ENCODE measurements at places on chromosomes 6 and 20.

DNA sequence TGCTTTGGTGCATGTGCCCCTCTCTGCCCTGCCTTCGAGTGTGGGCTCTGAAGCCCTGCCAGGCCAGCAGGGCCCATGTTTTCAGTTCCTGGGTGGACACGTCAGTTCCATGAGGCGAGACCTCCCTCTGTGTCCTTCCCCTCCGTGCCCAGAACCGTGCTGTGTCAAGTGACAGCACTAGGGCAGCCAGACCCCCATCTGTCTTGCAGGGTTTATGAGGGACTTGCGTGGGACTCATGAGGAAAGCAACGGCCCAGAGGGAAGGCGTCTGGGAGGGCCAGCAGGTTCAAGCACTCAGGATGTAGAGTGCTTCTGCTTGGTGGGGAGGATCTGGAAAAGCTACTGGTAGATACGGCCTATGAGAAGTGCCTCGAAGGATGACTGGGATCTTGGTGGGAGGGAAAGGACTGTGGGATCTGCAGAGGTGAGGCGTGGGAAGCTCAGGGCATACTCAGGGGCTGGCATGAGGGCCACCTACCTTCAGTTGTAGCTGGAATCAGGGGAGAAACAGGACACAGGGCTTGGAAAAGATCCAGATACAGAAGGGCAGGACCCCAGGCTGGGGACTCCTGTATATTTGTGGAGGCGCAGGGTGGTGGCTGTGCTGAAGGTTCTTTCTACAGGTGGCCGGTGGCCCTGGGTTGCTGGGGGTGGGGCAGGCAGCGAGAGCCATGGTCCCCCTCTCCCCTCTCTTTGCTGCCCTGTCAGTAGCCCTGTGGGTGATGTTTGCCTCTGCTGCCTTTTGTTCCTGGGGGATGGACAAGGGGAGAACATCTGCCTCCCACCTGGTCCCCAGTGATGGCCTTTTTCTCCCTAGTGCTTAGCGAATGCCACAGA, 5.5 kb downstream of the NPEPL1 start:
- no peak for DNase-seq

DNA sequence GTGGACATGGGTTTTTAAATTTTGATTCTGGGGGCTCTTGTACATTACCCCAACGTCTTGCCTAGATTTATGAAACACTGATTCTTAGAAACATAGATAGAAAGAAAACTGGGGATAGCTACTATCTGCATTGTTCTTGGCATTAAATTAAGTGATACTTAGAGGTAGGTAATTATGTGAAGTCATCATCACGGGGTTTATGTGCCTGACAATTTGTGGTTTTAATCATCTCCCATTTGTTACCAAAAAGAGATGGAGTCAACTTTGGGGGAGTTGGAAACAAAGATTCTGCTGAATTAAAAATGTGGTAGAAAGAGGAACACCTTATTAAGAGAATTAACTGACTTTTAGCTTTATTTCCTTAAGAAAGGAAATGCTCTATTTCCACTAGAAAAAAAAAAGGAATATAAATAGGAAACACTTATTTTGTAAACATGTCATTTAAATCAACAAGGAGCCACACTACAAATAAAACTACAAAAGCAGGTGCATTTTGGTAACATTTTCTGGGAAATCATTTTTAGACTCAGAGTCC, 5.6 kb downstream of the TNFAIP3 start:
- DNase-seq: no peak

GRCh38 chr20:51062065-51062464, 39.2 kb upstream of the KCNG1 start:
- no peak for DNase-seq

- no peak for DNase-seq
These were observed 108.5 kb upstream of the STMND1 start for GRCh38 chr6:16993396-16993795.

DNA sequence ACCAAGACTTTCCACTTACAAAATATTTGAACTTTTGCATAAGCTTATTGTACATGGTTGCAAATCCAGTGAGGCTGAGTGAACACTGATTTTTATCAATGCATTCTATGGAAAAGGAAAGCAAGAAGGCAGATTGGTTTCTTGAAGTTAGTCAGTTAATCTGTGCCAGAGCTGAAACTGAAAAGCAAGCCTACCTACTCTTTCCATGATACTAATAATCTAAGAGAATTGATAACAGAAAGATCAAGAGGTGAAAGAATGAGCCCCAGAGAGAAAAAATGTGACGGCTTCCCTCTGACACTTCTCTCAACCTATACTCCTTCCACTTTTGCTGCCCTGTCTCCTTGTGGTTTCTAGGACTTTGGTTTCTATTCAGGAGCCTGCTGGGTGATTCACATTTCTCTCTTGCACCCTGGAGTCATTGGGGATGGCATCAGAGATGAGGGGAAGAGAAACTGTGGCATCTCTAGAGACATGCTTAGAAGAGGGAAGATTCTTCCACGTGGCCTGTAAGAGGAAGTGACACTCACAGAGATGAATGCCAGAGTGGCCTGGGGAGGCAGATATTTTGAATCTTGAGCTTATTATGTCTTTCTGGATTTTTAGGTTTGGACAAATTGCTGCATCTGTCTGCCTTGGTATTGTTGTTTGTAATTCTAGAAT, 158.6 kb upstream of the RIMS1 start:
- peak; percentile 11 for DNase-seq

GRCh38 chr6:42877695-42878094, 1.7 kb upstream of the RPL7L1 start:
- DNase-seq: no peak

DNA sequence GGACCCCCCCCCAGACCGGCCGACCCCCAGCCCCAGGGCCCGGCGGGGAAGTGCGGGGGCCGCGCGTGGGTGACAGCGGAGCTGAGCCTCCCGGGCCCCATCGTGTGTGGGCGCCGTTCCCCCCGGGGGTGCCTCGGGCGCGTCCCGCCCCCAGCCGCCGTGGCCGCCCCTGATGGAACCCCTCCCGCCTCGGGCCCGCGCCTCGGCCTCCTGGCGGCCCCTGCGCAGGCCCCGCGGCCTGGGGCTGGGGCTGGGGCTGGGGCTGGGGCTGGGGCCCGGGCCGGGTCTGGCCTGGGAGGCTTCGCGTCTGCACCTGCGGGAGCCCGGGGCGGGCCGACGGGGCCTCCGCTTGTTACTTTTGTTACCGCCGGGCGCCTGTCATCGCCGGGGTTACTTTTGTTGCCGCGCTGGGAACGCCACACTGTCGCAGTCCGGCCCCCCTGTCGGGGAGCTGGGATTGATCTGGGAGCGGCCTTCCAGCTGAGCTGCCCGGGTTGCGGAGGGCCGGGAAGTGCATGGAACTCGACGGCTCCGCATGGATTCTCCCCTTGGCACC, 598 bp downstream of the OGFR start:
- peak; percentile 37 for DNase-seq

DNA sequence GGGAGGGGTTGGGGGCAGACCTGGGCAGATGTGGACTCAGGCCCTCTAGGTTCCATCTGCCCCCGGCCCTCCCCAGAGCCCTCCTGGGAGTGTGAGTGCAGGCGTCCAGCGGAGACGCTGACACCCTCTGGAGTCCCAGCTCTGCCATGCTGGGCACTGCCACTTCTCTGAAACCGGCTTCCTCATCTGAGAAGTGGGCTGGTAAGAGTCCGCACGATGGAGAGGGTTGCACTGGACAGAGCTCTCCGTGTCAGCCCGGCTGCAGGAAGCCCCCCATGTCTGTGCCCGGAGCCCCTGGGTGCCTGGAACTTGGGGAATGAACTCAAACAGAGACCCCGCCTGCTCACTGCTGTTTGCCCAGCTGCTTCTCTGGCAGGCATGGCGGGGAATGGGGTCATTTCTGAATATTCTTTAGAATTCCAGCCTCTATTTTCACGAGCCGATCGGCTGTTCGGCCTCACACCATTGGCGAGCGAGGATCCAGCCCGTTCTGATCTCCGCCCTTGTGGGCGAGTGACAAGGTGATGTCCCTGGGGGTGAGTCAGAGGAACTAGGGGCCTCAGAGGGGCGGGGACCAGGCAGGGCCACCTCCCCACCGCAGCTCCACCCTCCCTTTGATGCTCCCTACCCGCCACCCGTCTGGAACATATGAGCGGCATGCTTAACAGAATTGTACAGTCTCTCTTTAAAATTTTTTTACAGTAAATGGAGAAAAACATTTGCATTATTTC, 47.8 kb upstream of the GATA5 start:
- no peak for DNase-seq

DNA sequence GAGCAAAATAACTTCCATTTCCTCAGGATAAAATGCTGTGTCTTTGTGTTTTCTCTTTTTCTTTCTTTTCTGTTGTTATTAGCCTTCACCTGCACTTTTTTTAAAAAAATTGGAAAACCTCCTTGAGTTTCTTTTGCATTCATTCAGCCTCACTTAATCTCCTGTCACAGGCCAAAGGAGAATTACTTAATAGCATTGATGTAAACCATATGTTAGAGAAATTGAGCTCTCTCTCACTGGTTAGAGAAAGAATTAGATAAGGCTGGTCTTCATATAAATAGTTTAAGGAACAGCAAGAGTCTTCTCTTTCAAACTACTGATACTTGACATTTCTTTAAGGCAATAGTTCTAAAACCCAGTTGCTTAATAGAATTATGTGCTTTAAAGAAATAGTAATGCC, 564.2 kb downstream of the TFAP2B start:
- no peak for DNase-seq

DNA sequence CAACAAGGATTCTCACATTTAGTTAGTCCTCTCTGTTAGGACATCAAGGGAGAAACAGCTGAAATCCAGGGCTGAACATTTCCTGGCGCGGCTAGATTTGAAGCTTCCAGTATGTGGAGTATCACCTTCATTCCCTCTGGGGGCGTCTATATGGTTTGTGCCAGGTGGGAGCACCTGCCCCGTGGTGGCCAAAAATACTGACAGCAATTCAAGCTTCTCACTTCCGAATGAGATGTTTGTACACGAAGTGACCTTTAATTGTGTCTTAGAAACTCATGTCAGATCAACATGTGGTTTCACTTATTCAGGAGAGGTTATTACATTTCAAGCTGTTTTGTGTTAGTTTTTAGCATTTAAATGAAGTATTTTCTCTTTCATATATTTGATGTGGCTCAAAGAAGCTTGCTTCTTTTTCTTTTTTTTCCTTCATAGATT, 67.3 kb upstream of the ZNF217 start:
- DNase-seq: peak; percentile 45

- DNase-seq: no peak
These were observed 41.9 kb downstream of the GJA10 start for GRCh38 chr6:89936177-89936576.

DNA sequence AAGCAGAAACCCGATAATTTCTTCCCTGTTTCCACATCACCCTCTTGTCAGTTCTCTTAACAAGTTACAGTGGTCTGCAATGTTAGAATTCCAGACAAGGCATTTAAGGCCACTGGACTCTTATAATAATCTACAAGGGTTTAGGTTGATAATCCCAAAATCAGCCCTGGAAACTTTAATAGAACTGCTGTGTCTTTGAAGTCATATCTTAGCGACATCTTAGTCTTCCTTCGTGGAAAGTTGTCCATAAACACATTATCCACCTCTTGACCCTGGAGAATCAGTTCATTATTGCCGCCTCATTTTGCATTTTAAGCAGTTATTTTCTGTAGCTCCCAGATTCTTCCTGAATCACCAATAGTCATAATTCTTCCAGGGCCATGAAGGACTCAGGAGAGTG, 108.6 kb upstream of the PLCB4 start:
- no peak for DNase-seq

DNA sequence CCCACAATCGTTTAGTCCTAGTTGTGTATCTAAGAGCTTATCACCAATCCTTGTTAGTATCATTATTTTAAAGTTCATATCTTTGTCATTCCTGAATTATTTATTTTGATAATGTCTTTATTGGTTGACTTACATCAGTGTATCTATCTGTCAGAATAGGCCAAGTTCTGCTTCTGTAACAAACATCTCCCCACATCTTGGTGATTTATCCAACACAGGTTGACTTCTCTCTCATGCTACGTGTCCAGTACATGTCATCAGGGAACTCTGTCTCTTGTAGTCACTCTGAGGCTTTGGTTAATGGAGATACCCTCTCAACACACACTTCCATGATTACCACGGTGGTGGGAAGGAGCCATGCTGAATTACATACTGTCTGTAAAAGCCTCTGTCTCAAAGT, 38.4 kb downstream of the BANF2 start:
- DNase-seq: no peak

DNA sequence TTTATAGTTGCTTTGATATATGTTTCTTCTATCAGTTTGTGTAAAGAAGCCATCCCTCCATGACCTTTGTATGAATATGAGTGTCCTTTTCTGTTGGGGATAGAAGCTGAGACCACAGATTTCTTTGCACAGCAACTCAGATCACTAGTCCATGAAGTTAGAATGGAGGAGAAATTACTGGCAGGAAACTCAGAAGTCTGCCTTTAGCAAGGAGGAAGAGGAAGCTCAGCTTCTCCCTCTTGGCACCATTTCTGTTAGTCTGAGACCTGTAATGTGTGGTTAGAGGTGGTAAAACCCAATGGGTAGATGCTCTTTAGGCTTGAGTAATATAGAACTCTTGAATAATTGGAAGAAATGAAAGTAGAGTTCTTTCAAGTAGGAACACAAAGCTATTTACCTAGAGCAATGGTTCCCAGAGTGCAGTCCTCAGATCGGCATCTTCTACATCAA, 995.3 kb upstream of the FLRT3 start:
- DNase-seq: no peak

DNA sequence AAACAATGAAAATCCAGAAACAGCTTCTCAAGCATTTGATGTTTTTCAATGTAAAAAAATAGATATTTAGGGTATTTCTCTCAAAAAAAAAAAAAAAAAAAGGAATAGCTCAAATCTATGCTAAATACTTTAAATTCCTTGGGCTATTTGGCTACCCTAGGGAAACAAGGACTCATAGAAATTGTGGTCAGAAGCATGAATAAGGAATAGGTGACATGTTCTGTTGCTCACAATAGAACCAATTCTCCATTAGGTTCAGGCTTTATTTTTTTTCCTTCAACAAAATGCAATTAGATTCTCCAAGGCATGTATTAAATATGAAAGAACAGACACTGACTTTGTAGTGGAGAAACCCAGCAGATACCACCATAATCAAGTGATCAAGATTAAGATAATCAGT, 904.3 kb upstream of the FLRT3 start:
- peak; percentile 25 for DNase-seq

- no peak for DNase-seq
These were observed 54.2 kb downstream of the CTNNBL1 start for GRCh38 chr20:37748015-37748414.

DNA sequence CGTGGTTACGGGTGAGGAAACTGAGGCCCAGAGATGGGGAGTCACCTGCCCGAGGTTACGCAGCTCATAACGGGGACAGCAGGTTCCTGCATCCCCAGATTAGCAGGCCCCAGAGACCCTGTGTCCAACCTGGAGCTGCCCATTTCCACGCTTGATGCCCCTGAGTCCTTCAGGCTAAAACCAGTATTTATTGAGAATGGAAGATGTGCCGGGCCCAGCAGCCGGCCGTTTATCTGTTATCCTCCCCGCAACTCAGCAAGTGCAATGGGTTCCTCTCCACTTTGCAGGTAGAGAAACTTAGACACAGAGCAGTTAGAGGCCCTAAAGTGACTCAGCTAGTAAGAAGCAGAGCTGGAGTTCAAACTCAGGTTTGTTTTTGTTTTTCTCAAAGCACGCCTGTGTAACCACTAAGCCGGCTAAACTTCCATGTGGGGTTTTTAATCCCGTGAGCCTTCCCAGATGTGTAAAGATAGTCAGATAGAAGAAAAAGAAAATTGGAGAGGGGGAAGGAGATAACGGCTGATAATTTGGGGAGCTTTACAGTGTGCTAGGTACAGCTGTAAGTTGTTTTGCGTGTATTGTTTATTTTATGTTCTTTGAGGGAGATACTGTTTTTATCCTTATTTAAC, 775 bp downstream of the PFDN4 start:
- peak; percentile 55 for DNase-seq
